Head of caudate nucleus (tissue), 42 donors: ENCODE measurements at places on chromosomes 3 and 15.

- DNase-seq = no peak
Observed at GRCh38 chr15:101528108-101528916, 38.8 kb upstream of the PCSK6 start.

- no peak for DNase-seq
Observed at GRCh38 chr15:83538682-83539081, 91.5 kb downstream of the SH3GL3 start.

GRCh38 chr3:184812662-184813042 lies 686 bp downstream of the VPS8 start:
- DNase-seq = peak; percentile 32

GRCh38 chr3:170171563-170171962 lies 10.0 kb downstream of the PHC3 start:
- no peak for DNase-seq

- no peak for DNase-seq
Observed at GRCh38 chr15:41892621-41893421, 1.0 kb downstream of the SPTBN5 start.
